Hematopoietic multipotent progenitor cell treated with erythropoietin and hydrocortisone succinate and interleukin-3 and kit ligand, for 17 days (in vitro differentiated cells): ENCODE measurements at places on chromosomes 1 and 21.

DNA sequence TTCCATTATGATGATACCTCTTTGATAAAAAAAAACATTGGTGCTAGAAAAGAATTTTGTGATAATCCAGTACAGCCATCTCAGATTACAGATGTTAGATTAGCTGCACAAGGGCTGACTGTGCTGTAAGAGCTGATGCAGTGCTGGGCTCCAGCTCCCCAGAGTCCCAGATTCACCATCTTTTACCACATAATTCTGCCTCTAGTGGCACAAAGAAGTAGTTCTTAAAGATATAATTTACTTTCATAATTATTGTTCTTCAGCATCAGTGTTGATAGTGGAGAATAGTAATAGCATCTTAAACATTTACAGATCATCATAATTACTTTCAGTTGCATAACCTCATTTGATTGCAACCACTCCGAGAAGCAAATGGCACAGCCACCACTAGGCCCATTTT is 262.1 kb downstream of the BRINP2 start:
- DNase-seq, result no peak

GRCh38 chr1:229784834-229785233 is 158.8 kb downstream of the URB2 start:
- DNase-seq, result peak; percentile 8

- DNase-seq, result no peak
These were observed 6.3 kb downstream of the CDKN2C start for GRCh38 chr1:50976111-50976889.

DNA sequence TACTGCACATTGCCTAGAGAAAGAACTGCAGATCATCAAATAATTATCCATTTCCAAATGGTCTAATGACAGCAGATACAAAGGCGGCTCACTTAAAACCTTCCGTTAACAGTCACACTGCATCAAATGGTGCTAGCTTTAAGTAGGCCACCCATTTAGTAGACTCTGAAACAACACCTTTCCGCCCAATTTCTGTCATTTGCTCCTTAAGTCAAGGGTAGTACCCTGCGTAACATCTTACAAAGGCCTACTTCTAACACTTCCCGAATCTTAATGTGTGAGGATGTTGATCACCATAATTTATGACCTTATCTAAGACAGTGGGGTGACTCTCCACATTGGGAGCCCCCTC is 692 bp upstream of the RALGPS2 start:
- no peak for DNase-seq

DNA sequence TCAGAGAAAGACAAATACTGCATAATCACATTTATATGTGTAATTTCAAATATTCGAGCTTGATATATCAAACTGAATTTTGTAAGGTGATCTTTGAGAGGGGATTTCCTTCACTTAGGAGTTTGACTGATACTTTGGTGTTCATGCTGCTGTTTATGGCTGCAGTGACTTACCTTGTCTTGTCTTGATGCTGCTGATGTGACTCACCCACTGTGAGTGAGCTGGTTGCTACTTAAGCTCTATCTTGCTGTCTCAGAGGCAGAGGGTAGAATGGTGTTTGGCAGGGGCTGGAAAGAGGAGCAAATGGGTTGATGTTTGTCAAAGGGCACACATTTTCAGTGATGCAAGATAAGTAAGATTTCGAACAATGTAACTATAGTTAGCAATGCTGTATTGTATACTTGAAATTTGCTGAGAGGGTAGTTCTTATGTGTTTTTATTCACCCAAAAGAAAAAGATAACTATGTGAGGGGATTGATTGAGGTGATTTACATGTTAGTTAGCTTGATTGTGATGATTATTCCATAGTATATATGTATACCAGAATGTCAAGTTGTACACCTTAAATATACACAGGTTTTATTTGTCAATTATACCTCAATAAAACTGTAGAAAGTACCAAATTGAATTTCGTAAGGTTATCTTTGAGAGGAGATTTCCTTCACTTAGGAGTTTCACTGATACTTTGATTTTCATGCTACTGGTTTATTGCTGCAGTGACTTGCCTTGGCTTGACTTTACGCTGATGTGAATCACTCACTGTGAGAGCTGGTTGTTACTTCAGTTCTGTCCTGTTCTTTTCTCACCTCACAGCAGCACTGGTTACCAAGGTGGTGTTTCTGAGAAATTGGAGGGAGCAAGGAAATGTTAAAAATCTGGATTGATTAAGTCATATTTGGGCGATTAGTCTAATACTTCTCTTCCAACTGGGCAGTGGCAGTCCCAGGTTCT is 94.5 kb upstream of the SLC5A9 start:
- no peak for DNase-seq

GRCh38 chr1:245301162-245301580 is 146.4 kb downstream of the KIF26B start:
- DNase-seq, result no peak

GRCh38 chr21:32336711-32337110 is 38.1 kb downstream of the MRAP start:
- no peak for DNase-seq

DNA sequence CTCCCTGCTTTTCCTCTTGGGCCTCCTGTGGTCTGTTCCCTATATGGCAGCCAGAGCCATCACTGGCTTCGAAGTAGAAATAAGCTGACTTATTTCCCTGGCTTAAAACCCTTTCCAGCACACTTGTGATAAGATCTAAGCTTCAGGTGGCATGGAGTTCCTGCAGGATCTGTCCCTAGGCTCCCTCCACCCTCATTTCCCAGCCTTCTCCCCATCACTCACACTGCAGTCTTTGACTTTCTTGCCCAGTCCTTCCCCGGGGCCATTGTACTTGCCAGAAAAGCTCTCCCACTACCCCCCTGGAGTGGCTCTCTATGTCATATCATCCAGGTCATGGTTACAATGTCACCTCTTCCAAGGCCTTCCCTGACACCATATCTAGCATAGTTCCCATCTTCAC is 55.8 kb downstream of the KCNJ6 start:
- no peak for DNase-seq

GRCh38 chr1:243708210-243708609 is 141.8 kb downstream of the AKT3 start:
- no peak for DNase-seq

DNA sequence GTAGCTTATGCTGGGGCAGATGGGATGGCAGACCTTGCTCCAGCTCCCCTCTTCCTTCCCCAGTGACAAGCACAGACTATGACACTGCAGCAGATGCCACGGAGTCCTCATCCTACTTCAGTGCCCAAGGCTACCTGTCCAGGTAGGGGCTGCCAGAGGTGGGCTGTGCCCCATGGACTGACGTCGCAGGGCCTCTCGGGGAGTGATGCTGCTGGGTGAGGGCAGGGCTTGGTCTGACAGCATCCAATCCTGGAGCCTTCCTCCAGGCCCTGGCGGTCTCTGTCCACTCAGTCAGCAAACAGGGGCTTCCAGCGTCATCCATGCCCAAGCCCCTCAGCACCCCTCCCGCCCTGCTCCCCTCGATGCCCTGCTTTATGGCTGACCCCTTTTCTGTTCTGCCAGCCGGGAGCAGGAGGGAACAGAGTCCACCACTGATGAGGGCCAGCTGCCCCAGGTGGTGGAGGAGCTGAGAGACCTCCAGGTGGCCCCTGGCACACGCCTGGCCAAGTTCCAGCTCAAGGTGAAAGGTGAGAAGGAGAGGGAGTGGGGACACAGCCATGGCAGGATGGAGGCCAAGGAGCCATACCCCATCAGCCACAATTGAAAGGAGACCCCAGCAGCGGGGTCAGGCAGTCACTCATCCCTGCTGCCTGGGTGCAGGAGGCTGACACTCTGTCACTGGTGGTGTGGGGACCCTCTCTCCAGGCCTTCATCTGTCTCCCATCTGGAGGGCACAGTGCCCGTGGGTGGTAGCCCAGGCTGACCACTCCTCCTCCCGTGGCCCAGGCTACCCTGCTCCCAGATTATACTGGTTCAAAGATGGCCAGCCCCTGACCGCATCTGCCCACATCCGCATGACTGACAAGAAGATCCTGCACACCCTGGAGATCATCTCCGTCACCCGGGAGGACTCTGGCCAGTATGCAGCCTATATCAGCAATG is 73.6 kb downstream of the TRIM11 start:
- no peak for DNase-seq

DNA sequence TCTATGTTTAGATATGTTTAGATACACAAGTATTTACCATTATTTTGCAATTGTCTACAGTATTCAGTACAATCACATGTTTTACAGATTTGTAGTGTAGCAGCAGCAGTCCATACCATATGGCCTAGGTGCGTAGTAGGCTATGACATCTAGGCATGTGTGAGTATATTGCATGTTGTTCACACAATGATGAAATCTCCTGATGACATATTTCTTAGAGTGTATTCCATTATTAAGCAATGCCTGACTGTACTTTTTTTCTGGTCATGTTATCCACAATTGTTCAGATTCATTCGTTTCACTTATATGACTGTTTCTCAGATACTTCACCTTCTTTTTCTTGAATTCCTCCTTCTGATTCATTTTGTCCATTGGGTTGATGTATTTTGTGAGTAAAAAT is 9.9 kb upstream of the BACE2 start:
- DNase-seq, result no peak

- no peak for DNase-seq
These were observed 65.6 kb downstream of the GTF2B start for GRCh38 chr1:88825721-88826120.

DNA sequence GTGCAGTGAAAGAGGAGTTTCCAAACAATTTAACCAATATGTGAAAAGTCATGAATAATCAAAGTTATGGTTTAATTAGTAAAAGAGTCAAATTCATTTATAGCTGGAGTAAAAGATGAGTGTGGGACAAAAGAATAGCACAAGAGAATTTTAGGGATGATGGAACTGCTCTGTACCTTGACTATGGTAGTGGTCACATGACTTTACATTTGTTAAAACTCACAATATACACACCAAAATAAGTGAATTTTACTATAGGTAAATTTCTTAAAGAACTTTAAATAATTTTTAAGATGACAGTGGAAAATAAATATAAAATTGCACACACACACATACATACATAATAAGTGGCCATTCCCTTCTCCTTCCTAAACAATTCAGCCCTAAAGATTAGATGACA is 13.6 kb downstream of the CDC42BPA start:
- DNase-seq, result no peak

GRCh38 chr1:99180915-99181314 is 83.4 kb upstream of the PLPPR4 start:
- DNase-seq, result no peak

DNA sequence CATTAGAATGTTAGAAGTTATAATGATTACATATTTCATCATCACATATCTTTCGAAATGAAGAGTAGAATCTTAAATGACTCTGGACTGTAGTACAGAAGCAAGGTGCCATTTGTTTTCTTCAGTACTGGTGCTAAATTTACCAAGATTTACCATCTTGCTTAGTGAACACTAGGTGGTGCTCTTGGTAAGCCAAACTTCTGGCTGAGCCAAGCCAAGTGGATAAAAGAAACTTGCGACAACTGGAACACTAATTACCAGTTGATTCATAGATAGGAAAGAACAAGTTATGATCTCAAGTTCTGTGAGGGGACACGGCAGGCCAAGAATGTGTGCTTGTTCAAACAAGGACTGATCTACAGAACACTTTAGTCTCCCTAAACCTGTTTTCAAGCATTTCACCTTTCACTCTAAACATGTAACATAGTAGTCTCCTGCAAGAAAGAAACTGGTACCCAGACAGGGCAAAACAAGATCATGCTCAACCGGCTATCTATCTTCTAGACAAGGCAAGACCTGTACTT is 19.8 kb downstream of the SPRTN start:
- peak; percentile 77 for DNase-seq

GRCh38 chr1:153525088-153525728 is 10.6 kb downstream of the S100A6 start:
- no peak for DNase-seq

DNA sequence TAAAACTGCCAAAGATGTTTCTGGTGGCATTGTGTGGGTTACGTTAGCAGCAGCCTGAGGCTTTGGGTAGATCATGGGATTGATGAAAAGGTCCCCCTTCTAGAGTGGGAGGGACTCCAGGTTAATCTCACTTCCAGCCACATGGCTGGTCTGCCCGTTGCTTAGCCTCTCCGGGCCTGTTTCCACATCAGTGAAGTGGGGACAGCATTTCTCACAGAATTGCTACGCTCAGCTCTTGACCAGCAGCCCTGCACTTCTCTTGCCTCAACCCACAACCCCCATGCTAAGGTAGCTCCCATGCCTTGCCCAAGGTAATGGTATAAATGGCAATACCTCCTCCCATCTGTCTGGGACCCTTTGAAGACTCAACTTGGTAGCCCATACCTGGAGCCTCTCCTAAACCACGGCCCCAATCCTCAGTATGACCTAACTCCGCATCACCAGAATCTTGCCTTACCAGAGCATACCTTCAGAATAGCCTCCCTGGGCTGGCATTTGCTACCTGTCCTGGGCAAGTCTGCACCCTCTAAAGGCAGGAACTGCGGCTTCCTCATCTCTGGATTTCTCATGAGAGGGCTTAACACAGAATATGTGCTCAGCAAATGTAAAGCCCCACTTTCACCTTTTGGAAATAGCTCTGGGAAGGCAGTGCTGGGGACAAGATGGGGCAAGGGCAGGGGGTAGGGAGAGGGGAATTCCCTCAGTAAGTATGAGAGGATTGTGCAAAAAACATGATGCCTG is 10.9 kb upstream of the GUCA2A start:
- DNase-seq, result no peak

GRCh38 chr1:206049293-206049692 is 3.7 kb upstream of the RHEX start:
- no peak for DNase-seq

- no peak for DNase-seq
These were observed 8.0 kb upstream of the MACF1 start for GRCh38 chr1:39196244-39197215.

DNA sequence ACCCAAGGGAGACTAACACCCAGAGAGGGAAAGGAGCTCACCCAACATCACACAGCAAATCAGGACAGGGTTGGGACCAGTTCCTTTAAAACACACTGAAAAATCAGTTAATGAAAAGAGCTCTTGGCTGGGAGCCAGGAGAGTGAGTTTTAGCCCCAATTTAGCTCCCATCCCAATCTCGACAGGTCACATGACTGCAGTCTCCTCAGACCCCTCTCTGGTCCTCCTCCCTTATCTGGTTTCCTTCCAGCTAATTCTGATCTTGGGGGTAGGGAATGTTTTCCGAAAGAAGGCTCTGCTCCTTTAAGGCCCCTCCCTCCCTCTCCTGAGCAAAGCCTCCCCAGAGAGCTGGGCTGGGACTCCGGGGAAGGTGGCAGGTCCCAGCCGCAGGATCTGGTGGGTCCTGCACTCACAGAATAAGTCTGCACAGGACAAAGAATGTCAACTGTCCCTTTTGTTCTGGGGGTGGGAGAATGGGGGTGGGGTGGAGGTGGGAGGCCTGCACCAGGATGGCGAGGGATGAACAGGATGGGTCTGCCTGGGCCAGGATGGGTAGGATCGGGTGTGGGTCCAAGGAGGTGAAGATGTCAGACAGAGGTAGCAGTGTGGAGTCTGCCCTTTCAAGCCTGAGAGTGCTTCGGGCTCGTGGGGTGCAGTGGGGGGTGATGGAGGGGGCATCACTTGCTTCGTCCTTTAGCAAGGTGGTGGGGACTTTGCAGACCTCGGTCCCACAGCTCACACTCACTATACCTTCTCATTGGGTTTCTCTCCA is 57.3 kb upstream of the SSBP3 start:
- DNase-seq, result peak; percentile 8

DNA sequence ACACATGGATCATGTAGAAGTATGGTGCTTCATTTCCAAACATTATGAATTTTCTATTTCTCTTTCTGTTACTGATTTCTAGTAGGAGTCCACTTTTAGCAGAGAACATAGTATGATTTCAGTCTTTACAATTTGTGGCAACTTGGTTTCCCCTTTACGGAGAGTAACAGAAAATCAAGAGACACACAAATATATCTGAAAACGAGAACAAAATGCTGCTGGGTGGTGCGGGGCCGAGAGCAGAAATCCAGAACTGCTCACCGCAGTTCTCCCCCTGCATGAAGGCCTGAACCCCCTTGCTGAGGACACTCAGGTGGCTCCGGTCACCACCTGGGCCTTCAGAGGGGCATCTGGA is 94.5 kb upstream of the FMN2 start:
- no peak for DNase-seq
